ENCODE measurements at places on chromosomes 12 and 14.
A peak's percentile ranks its signal among the peaks of the same experiment; 100 is the strongest.

GRCh38 chr12:34186492-34186891 lies 164.2 kb downstream of the ALG10 start:
- H3K36me3 ChIP-seq: no peaks in the 10 kb centered on the region
- H3K27me3 ChIP-seq: no peaks in the 10 kb centered on the region
- no peaks in the 10 kb centered on the region for H3K4me1 ChIP-seq
- no peak for DNase-seq
- no peak overlapping the region for H3K27ac ChIP-seq

GRCh38 chr12:125633686-125634085 lies 568.5 kb downstream of the AACS start:
- H3K27ac ChIP-seq: no peak overlapping the region
- no peaks in the 10 kb centered on the region for H3K4me1 ChIP-seq
- H3K4me3 ChIP-seq: no peak overlapping the region

DNA sequence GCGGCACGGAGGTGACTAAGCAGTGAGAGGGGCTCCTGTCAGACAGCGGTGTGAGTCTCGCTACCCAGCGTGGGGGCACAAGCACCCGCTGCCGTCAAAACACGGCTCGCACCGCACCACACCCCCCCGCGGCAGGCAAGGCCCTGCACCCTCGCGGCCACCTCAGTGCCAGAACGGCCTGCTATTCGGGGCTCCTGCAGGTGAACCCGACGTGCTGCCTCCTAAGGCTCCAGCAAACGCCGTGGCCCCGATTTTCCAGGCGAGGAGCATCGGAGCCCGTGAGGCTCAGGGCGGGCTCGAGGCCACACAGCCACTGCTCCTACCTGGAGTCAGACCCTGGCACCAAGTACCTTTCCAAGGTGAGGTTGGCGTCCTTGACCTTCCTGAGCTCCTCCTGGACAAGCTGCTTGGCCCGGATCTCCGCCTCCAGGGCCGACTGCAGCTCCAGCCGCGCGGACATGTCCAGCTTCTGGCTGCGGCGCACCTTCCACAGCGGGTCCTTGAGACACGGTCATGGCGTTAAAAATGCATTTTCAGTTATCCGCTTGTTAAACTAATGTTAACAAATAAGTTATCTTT lies 41.8 kb downstream of the AMN start:
- no peaks in the 10 kb centered on the region for H3K4me1 ChIP-seq
- peaks cover 100% of the 10 kb centered on the region for H3K36me3 ChIP-seq
- H3K27ac ChIP-seq: no peak overlapping the region
- H3K27me3 ChIP-seq: no peaks in the 10 kb centered on the region

- H3K4me1 ChIP-seq: no peaks in the 10 kb centered on the region
- no peaks in the 10 kb centered on the region for H3K36me3 ChIP-seq
- H3K27me3 ChIP-seq: no peaks in the 10 kb centered on the region
- DNase-seq: peak; percentile 17
- no peak overlapping the region for H3K4me3 ChIP-seq
Measured at GRCh38 chr14:36048667-36049066, 127.9 kb downstream of the PTCSC3 start.

DNA sequence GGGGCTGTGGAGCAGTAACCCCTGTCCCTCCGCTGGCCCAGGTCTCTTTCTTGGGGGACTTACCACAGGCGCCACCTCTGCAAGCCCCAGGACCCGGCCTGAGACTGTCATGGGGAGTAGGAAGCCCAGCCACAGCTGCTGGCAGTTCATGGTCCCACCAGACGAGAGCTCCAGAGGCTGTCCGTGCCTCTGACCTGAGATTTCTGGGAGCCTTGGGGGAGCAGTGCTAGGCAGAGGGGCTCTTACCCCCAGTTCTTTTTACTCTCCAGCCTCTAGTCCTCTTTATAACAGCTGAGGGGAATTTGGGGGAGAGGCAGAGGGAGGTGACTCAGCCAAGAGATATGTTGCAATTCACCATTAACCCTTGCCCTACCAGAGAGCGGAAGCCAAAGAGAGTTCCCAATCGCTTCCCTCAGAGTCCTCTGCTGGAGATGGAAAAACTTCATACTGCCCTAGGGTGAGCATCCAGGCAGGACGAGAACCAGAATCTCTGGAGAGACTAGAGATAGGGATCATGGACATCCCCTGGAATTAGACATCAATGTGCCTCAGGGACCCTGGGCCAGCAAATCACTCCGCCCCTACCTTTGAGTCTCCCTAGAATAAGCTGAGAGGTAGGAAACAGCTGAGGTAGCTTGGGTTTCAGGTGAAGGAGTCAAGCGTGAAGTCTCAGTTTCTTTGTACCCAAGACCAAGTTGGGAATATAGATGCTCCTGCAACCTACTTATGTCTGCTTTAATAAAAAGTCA lies at the start of gene MMP19:
MMP19 (minus strand) TSS at position 256 of the 749 bp plus-strand sequence; CDS start at position 150, 106 bp downstream.
- H3K27ac ChIP-seq: peak within 1 kb of the TSS; percentile 87
- H3K27me3 ChIP-seq: no peaks in the 10 kb centered on the region
- peaks cover 12% of the 10 kb centered on the region for H3K4me1 ChIP-seq
- H3K4me3 ChIP-seq: peak within 1 kb of the TSS; percentile 53

GRCh38 chr12:69052613-69053408 lies 119.8 kb upstream of the CPM start:
- no peaks in the 10 kb centered on the region for H3K36me3 ChIP-seq
- no peak overlapping the region for H3K27ac ChIP-seq
- DNase-seq: no peak
- H3K4me1 ChIP-seq: no peaks in the 10 kb centered on the region
- no peaks in the 10 kb centered on the region for H3K27me3 ChIP-seq

DNA sequence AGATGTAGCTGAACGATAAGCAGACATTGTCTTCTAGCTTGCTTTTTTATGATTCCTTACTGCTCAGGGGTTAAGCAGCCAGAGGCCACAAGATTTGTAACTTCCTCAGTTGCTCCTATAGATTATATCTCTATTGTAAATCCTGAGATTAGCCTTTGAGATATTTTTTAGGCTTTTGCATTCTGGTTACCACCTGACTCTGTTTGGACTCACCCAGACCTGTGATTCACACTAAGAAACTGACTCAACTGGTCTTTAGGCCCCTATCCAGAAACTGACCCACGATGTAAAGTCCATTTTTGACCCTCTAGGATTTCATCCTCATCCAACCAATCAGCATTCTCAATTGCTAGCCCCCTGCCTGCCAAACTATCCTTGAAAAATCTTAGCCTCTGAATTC lies 194.4 kb downstream of the RASSF9 start:
- DNase-seq: no peak
- no peaks in the 10 kb centered on the region for H3K4me1 ChIP-seq
- no peaks in the 10 kb centered on the region for H3K36me3 ChIP-seq
- H3K4me3 ChIP-seq: no peak overlapping the region
- no peak overlapping the region for H3K27ac ChIP-seq

DNA sequence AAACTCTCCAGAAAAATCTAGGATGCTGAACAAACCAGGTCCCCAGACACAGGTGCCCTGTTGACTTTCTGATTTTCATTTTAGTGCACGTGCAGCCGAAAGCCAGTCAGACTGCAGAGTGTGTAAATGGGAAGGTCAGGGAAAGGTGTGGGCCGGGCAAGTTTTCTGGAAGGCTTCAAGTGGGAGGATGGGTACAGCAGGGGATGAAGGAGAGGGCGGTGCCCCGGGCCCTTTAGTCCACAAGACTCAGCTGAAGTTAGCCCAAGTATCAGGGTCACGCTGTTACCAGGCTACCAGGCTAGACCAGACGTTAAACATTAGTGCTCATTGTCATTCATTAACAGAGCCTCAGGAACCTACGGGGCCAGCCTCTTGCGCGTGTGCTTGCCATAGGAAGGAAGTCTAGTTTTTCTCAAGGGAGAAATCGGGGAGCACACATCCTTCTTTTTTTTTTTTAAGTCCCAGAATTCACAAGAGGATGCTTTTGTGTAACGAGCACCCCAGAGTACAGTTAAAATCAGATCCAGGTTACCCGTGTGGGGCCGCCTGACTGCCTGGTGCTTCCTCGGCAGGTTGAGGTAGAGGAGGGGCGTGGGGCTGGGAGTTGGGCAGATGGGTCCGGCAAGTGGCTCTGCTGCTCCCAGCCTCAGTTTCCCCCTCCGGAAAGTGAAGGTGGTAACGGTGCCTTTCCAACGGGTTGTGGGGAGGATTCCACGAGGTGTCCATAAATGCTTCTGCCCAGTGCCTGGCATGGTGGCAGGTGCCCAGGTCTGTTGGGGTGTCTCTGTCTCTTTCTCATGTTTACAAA lies 19.1 kb downstream of the BCL7A start:
- no peak for DNase-seq
- H3K4me3 ChIP-seq: no peak overlapping the region
- no peaks in the 10 kb centered on the region for H3K27me3 ChIP-seq
- H3K27ac ChIP-seq: no peak overlapping the region
- H3K36me3 ChIP-seq: no peaks in the 10 kb centered on the region

All from heart right ventricle (tissue), 16 donors.